ENCODE measurements at places on chromosomes 2 and 18.

DNA sequence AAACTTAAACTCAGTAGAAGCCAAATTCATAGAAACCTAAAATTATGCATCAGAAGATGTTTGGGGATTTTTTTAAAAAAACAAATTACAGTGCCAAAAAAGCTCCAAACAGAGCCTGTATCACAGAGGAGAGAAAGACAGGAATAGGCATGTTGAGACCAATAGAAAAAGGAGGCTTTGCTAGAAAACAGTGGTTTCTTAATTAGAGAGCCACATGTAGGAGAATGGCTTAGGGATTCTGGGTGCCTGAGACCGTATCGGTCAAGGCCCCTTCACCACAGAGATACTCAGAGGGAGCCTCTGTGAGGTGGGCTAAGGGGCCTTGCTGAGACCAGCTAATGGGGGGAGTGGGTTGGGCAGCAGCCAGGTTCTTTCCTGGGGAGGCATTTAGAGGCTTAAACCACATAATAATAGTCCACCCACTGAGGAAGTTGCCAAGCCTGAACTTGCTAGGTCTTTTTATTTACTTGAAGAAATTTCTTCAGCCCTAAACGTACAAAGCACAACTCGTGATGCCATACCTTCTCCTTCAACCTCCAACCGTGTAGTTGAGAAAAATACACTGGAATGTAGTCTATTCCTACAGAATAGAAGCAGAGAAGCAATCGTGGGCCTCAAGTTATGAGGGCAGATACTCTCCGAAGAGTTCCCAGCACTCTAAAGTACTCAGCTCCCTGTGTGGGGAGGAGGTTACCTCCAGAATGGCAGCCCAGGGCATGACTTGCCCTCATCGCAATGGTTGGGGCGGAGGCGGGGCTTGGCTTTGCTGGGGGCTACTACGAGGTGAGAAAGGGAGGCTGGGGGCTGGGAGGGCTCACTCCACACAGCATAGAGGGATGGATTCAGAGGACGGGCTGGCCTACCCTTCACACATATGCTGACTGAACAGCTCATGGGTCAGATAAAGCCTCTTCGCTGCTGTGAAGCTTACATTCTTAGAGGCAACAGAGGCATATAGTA, 237.9 kb downstream of the TPGS2 start:
- no peak for DNase-seq

DNA sequence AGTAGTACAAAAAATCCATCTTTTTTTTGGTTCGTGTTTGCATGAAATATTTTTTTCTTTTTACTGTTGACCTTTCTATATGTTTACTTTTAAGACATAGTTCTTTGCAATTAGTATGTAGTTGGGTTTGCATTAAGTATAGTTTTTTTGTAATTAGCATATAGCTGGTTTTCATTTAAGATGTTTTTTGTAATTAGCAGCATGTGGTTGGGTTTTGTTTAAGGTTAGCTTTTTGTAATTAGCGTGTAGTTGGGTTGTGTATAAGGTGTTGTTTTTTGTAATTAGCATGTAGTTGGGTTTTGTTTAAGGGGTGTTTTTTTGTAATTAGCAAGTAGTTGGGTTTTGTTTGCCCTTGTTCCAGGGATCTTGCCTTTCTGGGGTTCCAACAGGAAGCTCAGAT, 193.1 kb downstream of the LPIN1 start:
- no peak for DNase-seq

GRCh38 chr2:173972636-173973035, 7.5 kb upstream of the SP3 start:
- no peak for DNase-seq

GRCh38 chr2:54416166-54416813, 39.8 kb upstream of the SPTBN1 start:
- peak; percentile 73 for DNase-seq

- peak; percentile 9 for DNase-seq
Measured at GRCh38 chr2:28035816-28036215, 145.3 kb downstream of the BABAM2 start.

GRCh38 chr2:85873679-85874078, 15.1 kb downstream of the ST3GAL5 start:
- DNase-seq: no peak

DNA sequence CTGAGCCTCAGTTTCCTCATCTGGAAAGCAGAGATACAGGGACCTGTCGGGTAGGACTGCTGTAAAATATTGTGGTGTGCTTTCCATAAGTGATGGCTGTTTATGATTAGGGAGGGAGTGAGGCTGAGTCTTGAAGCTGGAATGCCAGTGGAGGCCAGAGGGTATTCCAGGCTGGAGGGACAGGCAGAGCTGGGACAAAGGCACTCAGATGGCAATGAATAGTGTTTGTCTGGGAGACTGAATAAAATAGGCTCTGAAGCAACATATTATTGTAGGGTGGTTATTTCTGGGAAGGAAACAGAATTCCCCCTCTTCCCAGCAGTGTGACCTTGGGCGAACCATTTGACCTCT, 120.7 kb downstream of the INHBB start:
- DNase-seq: no peak

DNA sequence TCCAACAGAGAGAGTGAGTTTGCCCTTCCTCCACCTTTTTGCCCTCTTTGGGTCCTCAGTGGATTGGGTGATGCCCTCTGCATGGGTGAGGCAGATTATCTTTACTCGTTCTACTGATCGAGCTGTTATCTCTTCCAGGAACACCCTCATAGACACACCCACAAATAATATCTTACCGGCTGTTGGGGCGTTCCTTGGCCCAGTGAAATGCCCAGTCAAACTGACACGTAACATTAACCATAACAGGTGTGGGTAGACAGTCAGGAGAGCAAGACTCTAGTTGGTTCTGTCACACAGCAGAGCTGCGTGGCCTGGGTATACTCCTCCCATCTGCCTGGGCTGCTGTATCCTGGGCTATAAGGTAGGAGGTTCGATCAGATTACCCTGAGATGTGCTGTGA, 144.1 kb downstream of the AGAP1 start:
- no peak for DNase-seq

- DNase-seq: no peak
Measured at GRCh38 chr2:229520691-229521096, 193.7 kb downstream of the DNER start.

DNA sequence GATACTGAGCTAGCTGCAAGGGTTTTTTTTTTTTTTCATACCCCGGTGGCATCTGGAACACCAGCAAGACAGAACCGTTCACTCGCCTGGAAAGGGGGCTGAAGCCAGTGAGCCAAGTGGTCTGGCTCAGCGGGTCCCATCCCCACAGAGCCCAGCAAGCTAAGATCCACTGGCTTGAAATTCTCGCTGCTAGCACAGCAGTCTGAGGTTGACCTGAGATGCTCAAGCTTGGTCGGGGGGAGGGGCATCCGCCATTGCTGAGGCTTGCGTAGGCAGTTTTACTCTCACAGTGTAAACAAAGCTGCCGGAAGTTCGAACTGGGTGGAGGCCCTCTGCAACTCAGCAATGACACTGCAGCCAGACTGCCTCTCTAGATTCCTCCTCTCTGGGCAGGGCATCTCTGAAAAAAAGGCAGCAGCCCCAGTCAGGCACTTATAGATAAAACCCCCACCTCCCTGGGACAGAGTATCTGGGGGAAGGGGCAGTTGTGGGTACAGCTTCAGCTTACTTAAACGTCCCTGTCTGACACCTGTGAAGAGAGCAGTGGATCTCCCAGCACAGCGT, 5.1 kb upstream of the MIB1 start:
- DNase-seq: no peak

DNA sequence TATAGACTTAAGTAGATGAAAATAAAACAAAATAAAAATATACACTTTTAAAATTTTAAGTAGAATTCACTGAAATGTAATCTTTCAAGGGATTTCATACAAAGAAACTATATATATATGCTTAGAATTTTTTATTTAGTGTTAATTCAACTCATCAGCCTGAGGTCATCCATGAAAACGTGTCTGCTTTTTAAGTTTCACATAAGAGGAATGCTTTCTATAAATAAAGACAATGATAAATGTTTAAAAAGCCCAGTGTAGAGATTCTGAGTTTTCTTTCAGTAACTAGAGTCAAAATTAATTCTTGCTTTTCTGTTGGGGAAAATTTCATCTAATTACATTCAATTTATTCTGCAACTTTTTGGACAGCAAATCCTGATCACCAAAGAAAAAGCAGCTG, 213.3 kb downstream of the MBD5 start:
- DNase-seq: no peak

- DNase-seq: no peak
Measured at GRCh38 chr2:195595825-195596224, 61.2 kb upstream of the SLC39A10 start.
